ENCODE measurements at places on chromosomes 7 and 10.
A peak's percentile ranks its signal among the peaks of the same experiment; 100 is the strongest.

DNA sequence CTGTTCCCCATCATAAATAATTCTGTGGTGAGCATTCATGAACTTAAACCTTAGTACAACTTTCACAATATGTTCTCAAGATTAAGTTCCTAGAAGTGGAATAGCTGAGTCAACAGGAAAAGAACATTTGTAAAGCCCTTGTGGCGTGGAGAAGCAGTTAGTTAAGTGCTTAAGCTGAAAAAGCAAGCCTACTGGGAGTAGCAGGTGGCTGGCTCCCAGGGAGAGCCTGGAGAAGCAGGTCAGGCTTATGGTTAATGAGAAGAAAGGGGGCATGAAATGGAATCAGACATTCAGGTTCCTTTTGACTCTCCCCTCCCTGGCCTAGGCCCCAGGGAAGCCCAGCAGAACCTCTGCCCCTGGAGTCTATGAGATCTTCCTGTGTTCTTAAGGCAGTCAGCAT lies 35.3 kb downstream of the VSTM4 start:
- no peak overlapping the region for H3K27ac ChIP-seq
- H3K27me3 ChIP-seq = no peaks in the 10 kb centered on the region
- DNase-seq = no peak
- H3K4me1 ChIP-seq = no peaks in the 10 kb centered on the region

GRCh38 chr10:43120116-43120928 lies 17.9 kb upstream of the CSGALNACT2 start:
- no peaks in the 10 kb centered on the region for H3K27me3 ChIP-seq
- peaks cover 18% of the 10 kb centered on the region for H3K4me1 ChIP-seq
- no peak for DNase-seq
- no peak overlapping the region for H3K4me3 ChIP-seq
- no peak overlapping the region for H3K27ac ChIP-seq
- H3K36me3 ChIP-seq = no peaks in the 10 kb centered on the region

DNA sequence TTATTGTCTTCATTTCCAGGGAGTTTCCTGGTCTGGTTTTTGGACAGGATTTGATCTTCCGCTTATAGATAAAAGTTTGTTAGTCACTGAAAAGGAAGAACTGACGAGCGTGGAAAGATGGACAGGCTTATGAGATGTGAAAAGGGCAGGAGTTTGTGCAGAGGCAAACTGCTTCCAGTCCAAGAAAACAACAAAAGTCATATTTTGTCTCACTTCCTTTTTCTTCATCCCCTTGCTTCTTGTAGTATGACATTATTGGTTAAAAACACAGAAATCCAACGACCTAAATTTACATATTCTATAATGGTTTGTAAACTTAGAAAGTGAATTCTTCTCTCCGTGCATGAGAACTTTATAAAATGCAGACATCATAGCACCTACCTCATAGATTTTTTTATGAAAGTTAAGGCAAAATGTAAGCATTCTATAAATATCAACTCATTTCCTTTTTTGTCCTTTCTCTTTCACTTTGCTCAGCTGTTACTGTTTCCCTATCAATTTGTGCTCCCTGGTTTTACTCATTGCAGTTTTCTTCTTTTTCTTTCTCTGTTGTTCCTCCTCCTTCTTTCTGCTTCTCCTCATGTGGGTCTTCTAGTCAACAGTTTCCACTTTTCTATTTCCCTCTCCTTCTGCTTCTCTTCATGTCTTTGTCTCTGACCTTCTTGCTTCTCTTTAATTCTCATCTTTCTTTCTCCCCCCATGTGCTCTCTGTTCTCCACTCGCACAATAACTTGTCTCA lies 370.2 kb downstream of the ARL4A start:
- no peak for DNase-seq
- peak overlapping the region; percentile 27 for H3K4me3 ChIP-seq
- H3K27ac ChIP-seq = no peak overlapping the region
- no peaks in the 10 kb centered on the region for H3K36me3 ChIP-seq
- no peaks in the 10 kb centered on the region for H3K4me1 ChIP-seq

GRCh38 chr7:97145068-97145467 lies 27.6 kb downstream of the SDHAF3 start:
- no peak for DNase-seq
- H3K36me3 ChIP-seq = no peaks in the 10 kb centered on the region
- no peak overlapping the region for H3K27ac ChIP-seq
- no peaks in the 10 kb centered on the region for H3K27me3 ChIP-seq
- H3K4me3 ChIP-seq = no peak overlapping the region

DNA sequence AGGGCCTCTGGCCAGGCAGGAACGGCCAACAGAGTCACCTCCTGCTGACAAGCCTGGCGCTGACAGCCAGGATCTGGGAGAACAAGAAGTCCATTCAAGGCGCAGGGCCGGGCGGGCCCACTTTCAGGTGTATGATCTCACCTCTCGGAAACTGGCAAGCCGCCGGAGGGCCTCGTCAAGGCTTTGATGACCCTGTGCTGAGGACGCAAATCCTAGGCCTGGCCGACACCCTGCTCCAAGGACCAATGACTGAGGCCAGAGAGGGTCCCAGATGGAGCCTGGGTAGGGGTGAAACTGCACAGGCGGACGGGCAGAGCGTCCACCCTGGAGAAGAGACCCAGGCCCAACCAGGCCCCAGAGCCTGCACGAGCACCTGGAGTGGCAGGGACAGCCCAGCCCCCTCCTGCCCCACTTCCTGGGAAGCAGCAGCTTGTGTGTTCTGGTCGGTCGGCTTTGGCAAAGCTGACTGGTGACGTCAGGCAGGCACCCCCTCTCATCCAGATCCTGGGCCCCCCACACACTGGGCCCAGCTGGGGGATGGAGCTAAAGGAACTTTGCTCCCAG lies 30.6 kb downstream of the MYL10 start:
- no peaks in the 10 kb centered on the region for H3K36me3 ChIP-seq
- no peak for DNase-seq
- no peaks in the 10 kb centered on the region for H3K4me1 ChIP-seq

- no peaks in the 10 kb centered on the region for H3K27me3 ChIP-seq
- H3K4me3 ChIP-seq = no peak overlapping the region
- no peak for DNase-seq
- H3K4me1 ChIP-seq = no peaks in the 10 kb centered on the region
- H3K36me3 ChIP-seq = no peaks in the 10 kb centered on the region
These were observed 125.0 kb upstream of the FOXK1 start for GRCh38 chr7:4556868-4557793.

GRCh38 chr7:129951226-129952085 lies 1.3 kb downstream of the UBE2H start:
- H3K4me3 ChIP-seq = peak overlapping the region; percentile 94
- H3K27me3 ChIP-seq = no peaks in the 10 kb centered on the region
- peak overlapping the region; percentile 94 for H3K27ac ChIP-seq

DNA sequence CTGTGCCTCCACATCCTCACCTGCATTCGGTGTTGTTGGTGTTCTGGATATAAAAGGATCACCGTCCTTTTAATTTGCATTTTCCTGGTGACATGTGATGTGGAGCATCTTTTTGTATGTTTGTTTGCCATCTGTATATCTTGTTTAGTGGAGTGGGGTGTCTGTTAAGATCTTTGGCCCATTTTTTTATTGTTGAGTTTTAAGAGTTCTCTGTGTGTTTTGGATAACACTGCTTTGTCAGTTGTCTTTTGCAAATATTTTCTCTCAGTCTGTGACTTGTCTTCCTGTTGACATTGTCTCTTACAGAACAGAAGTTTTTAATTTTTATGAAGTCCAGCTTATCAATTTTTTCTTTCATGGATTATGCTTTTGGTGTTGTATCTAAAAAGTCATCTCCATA lies 38.5 kb downstream of the DYNC2I1 start:
- H3K4me1 ChIP-seq = no peaks in the 10 kb centered on the region
- H3K36me3 ChIP-seq = peaks cover 15% of the 10 kb centered on the region
- no peak overlapping the region for H3K4me3 ChIP-seq
- no peak for DNase-seq
- no peak overlapping the region for H3K27ac ChIP-seq

- no peaks in the 10 kb centered on the region for H3K36me3 ChIP-seq
- H3K27ac ChIP-seq = no peak overlapping the region
- H3K4me3 ChIP-seq = no peak overlapping the region
- no peak for DNase-seq
- H3K27me3 ChIP-seq = no peaks in the 10 kb centered on the region
These were observed 14.3 kb upstream of the ELN start for GRCh38 chr7:74013539-74014272.

- DNase-seq = no peak
- H3K27me3 ChIP-seq = no peaks in the 10 kb centered on the region
- no peaks in the 10 kb centered on the region for H3K4me1 ChIP-seq
- no peak overlapping the region for H3K27ac ChIP-seq
- no peak overlapping the region for H3K4me3 ChIP-seq
These were observed 17.8 kb downstream of the MET start for GRCh38 chr7:116689790-116690259.

DNA sequence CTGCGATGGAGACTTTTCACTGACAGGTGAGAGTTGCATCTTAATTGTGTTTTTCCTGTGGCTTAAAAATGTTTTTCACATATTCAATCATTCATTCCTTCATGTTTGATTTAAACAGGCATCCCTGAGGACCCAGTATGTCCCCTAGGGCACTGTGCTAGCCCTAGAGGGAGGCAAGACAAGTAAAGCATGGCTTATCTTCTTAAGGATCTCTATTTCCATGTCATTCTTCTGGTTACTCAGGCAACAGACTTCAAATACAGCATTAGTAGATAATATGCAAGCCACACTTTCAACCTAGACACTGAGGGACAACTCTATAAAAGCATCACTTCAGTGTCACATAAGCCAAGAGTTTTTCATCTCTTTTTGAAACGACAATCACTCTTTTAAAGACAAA lies 29.2 kb downstream of the CDK1 start:
- no peaks in the 10 kb centered on the region for H3K36me3 ChIP-seq
- no peak for DNase-seq
- H3K4me1 ChIP-seq = no peaks in the 10 kb centered on the region

- no peaks in the 10 kb centered on the region for H3K27me3 ChIP-seq
- DNase-seq = no peak
- no peak overlapping the region for H3K4me3 ChIP-seq
- no peaks in the 10 kb centered on the region for H3K36me3 ChIP-seq
- H3K27ac ChIP-seq = no peak overlapping the region
These were observed 83.9 kb upstream of the UNC5B start for GRCh38 chr10:71128311-71128980.

- H3K27ac ChIP-seq = no peak overlapping the region
- no peak for DNase-seq
- H3K36me3 ChIP-seq = no peaks in the 10 kb centered on the region
- H3K4me3 ChIP-seq = no peak overlapping the region
These were observed 7.8 kb downstream of the TAS2R41 start for GRCh38 chr7:143485500-143485899.

DNA sequence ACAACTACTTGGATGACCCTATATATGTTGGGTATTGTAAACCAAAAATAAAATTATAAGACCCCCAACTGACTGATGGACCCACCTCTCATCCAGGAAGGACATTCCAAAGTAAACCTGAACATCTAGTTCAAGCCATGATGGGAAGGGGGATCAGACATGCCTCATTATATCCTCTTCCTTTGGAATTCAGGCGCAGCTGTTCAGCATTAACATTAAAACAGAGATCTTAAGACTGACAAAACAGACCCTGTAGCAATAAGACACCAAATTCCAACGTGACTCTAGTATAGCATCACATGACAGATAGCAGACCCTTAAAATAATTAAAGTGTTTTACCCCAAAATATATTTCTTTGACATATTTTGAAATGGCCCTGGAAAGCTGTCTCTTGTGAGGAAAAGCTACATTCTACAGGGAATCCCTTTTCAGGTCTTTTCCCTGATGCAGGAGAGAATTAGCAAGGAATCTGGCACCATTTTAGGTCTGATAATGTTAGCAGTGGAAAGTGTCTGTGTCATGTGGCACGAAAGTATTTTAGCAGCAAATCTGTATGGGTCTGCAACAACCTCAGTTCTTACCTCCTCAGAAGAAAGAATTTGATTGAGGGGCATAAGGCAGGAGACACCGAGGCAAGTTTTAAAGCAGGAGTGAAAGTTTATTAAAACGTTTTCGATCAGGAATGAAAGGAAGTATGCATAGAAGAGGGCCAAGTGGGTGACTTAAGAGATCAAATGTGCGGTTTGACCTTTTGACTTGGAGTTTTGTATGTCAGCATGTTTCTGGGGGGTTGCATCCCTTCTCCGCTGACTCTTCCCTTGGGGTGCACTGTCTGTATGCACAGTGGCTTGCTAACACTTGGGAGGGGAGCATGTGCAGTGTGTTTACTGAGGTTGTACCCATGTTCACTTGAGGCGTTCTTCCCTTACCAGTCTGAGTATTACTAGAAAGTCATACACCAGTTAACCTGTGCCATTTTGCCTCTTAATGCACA lies 236.6 kb upstream of the PPP1R3A start:
- H3K4me3 ChIP-seq = no peak overlapping the region
- DNase-seq = no peak
- no peaks in the 10 kb centered on the region for H3K4me1 ChIP-seq

DNA sequence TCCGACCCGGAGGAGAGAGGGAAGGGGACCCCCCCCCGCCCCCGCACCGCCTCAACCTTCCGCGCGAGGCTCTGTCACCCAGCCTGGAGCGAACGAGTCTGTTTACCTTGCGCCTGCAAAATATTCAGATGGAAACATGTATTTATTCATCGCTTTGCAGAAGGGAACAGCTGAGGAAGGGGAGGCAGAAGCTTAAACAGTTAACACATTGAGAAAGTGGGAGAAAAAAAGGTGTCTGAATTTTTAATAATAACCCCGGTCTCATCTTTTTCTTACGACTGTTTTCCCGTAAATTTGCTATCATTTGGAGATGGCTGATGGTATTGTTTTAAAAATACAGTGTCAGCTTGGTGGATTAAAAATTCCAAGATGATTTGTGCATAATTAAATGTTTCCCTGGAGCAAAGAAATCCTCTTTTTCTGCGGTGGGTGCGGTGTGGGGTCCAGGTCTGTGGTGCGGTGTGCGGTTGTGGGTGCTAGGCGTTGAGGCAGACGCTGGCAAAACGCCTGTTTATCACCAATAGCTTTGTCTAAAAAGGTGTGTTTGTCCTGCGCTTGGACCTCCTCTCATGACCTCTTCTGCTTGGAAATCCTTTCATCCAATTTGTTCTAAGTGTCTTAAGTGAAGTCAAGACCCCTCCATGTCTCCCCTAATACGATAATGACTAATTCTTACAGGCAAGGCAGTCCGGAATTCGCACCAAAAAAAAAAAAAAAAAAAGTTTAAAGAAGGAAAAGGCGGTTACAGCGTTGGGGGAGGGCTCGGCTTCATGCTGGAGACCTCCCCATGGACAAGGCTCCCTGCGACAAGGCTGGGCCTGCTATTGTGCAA lies 1.6 kb downstream of the UNCX start:
- DNase-seq = no peak
- peaks cover 4% of the 10 kb centered on the region for H3K4me1 ChIP-seq
- no peak overlapping the region for H3K4me3 ChIP-seq
- peaks cover 40% of the 10 kb centered on the region for H3K27me3 ChIP-seq
- no peak overlapping the region for H3K27ac ChIP-seq

DNA sequence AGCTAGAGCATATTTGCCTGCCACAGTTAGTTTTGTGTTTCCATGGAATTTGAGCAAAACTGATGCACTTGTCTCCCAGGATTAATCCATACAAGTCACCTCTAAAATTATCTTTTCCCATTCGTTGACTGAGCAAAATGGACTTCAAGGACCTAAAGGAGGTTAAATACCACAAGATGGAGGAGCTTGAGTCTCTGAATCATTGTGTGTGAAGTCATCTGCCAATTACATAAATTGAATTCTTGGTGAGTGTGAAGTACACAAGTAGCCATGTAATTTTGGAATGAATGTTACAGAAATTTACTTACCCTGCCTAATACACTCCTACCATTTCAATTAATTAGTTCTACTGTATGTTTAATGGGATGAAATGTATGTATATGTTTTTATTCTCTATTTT lies 501.7 kb upstream of the POT1 start:
- H3K27me3 ChIP-seq = no peaks in the 10 kb centered on the region
- H3K4me3 ChIP-seq = no peak overlapping the region
- DNase-seq = no peak
- H3K27ac ChIP-seq = no peak overlapping the region
- H3K4me1 ChIP-seq = no peaks in the 10 kb centered on the region
